ENCODE measurements at places on chromosomes 5 and 9.

DNA sequence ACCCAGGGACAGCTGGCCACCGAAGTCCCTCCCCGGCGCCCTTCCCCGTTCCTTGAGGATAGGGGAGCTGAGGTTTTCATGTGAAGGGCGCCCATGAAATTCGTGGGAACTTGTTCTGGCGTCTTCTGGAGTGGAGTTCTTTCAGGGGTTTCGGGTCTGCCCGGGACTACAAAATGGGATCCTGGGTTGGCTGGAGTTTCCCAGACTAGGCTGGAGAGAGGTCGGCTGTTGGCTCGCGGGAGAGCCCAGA lies 3.6 kb upstream of the RGMB start:
- DNase-seq = no peak

GRCh38 chr5:62259699-62260250 lies 46.2 kb upstream of the KIF2A start:
- no peak for DNase-seq

DNA sequence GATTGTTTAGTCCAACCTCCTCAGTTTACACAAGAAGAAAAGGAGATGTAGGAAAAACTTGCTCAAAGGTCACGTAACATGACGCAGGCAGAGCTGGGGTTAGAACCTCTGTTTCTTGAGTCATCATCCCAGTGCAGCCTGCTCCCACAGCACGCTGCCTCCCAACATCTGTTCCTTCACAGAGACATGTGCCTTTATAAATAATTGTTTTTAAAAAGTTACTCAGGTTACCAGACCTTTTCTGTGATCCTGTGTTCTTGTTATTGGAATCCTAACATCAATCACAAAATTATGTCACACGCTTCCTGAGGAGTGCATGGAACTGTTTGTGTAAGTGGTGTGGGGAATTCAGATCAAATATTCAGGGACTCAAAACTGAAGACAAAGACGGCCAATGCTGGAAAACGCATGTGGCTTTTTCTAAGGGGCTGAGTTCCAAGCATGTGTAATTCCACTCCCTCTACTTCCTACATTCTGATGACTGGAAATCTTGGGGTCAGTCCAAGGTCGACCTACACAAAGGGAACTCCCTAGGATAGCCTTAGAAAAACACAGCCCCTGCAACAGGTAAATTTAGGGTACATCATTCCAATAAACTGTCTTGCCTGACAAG lies 184.3 kb downstream of the TSSK1B start:
- DNase-seq = no peak

- no peak for DNase-seq
Measured at GRCh38 chr9:134662143-134662876, 20.7 kb downstream of the COL5A1 start.

DNA sequence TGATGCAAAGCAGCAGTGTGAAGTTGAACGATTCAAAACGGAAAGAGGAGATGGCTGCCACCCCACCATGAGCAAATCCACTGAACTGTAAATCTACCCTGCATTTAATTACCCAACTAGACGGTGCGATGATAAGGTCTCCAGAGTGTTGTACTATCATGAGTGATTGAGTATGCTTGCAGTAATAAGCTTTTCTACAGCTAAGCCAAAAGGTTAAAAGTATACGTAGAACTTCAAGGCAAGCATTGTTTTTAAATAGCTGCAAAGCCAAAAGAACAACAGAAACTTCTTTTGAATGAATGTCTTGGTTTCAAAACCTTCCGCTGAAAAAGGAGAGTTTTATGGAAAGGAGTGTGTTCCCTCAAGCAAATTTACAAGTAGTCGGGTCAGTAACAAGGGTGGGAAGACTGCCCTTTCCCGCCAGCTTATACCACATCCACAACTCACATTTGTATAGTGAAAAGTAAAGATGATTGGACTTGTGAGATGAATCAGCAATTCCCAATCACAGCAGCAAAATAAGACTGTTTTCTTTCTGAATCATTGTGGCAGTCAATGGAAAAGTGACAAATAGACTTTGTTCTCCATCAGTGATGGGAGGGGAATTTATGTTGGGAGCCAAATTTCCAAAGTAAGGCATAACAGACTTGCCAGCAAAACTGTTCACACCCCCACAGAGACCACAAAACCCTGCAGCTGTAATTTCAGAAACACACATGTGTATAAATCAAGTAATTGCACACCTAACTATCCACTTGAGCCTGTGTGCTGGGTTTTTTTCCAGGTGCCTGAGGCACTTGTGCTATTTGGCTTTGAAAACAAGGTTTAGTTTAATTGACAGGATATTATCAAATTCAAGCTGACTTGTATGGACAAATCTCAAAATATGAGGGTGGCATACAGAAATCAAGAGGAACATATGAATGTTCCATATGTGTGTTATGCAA lies 407.7 kb upstream of the GRAMD2B start:
- no peak for DNase-seq

DNA sequence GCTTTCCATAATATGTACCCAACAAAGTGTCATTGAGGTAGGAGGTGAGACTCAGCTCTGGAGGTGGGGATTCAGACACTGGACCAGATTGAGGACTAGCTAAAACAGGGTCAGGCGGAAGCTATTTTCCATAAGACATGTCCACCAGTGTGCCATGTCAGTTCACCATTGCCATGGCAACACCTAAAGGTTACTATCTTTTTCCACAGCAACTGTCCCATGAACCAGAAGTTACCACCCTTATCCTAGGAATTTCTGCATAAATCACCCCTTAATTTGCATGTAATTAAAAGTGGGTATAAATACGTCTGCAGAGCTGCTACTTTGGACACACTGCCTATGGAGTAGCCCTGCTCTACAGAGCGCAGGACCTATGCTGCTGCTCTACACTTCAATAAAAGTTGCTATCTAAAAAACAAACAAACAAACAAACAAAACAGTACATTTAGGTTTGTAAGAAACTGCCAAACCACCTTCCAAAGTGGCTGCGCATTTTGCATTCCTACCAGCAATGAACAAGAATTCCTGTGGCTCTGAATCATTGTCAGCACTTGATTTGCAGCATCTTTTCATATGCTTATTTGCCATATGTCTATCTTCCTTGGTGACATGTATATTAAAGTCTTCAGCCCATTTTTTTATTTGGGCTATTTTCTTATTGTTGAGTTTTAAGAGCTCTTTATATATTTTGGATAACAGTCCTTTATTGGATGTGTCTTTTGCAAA lies 18.0 kb upstream of the TRIM32 start:
- DNase-seq = no peak

DNA sequence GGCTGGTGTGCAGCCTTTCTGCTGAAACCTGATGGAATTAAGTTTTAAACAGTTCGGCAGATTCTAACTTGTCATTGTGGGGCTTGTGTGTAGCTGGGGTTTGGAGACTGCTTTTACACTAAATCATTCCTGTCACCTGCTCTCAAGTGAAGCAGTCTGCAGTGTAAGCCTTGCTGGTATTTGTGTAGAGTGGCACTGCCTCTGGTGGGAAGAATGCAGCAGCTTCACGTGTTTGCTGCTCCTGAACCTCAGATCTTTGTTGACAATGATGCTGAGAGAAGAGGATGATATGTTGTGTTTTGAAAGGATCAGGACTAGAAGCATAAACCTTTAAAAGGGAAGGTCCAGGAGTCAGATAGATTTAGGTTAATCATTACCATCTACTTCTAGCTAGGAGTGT lies 88.1 kb downstream of the KDM4C start:
- no peak for DNase-seq

All from stimulated activated CD8-positive, alpha-beta memory T cell treated with anti-CD3 and anti-CD28 coated beads, Interleukin-7, amount 100 ng/mL, for 4 hours (primary cell).